ENCODE measurements at places on chromosomes 7 and 10. TPM values are rescaled to one million over a fixed set of nuclear protein-coding genes. Genes with fewer than 3 reads are reported as not detected.

DRGX gene
- not detected for polyA plus RNA-seq

CCZ1 gene
- polyA plus RNA-seq, result 43.8 TPM

UBE2D4 gene
- polyA plus RNA-seq, result 10.2 TPM

CFAP69 gene
- 1.0 TPM for polyA plus RNA-seq

LBX1 gene
- 0.04 TPM for polyA plus RNA-seq

CCDC146 gene
- 5.7 TPM for polyA plus RNA-seq

MYPN gene
- 0.01 TPM for polyA plus RNA-seq

PSD gene
- 1.4 TPM for polyA plus RNA-seq
